ENCODE measurements at places on chromosomes 7 and 10.

GRCh38 chr10:33569702-33570101 is 235.2 kb upstream of the NRP1 start:
- DNase-seq, result no peak

DNA sequence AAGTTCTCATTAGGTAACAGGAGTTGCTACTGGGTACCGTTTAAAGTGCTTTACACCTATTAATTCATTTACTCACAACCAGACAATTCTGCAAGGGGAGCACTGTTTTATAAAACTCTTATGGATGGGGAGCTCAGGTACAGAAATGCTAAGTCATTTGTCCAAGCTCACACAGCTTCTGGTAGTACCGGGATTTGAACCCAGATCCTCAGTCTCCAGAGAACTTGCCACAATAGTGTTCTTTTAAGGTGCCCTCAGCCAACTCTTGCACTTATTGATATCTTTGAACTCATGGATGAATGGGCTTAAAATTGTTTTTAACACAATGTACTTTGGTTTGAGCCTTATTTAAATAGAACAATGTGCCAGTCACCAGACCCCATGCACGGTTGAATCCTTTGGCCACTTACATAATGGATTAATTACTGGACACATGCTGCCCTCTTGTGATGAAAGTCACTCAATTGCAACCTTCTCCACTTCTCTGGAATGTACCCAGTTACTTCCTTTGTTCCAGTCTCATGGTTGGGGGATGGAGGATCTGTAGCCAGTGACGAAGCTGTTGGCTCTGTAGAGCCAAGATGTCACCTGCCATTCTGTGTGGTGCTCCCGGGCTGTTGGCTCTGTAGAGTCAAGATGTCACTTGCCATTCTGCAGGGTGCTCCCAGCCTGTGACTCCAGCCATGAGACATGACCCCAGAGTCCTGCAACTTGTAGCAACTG is 65.6 kb downstream of the NOD1 start:
- no peak for DNase-seq

DNA sequence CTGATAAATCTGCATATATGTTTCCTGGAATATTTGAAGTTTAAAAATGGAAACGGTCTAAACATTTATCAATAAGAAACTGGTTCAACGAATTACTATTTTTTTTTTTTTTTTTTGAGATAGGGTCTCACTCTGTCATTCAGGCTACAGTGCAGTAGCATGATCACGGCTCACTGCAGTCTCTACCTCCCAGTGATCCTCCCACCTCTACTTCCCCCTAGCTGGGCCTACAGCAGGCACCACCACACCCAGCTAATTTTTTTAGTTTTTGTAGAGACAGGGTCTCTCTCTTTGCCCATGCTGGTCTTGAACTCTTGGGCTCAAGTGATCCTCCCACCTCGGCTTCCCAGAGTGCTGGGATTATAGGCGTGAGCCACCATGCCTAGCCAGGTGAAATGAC is 68.3 kb downstream of the UBE2H start:
- DNase-seq, result no peak

- DNase-seq, result no peak
Measured at GRCh38 chr7:45582136-45582749, 8.1 kb downstream of the ADCY1 start.

GRCh38 chr7:102967798-102968197 is 55.0 kb downstream of the LRRC17 start:
- no peak for DNase-seq

DNA sequence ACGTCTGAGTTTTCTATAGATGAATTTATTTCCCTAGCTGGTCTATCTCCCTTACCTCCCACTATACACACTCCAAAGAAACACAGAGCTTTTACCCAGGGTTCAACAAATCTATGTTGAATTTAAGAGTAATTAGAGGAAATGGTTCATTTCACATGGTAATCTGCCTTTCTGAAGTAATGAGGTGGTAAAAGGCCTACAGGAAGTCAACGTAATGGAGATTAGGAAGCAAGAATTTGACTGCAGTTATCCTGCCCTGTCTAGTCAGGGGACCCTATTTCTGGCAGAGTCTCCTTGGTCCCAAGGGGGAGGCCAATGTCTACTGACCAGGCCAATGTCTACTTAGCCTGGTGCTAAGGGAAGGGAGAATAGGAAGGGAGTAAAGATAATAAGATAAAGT is 21.4 kb upstream of the SIRT1 start:
- DNase-seq, result no peak

DNA sequence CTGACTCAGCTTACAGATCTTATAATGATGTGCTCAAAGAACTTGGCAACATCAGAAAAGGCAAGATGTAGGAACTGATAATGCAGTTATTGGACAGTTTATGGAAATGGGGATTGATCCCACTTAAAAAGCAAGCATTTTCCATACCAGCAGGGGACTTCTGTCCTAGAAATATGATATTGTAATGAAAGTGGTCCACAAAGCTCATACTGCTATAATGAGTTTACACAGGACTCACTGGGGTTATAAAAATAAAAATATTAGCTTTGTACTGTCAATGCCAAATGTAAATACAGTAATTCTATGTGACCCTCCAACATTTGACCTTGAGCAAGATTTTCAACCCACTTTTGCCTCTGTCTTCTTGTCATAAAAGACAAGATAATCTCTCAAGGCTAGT is 145.5 kb upstream of the SEM1 start:
- DNase-seq, result no peak

DNA sequence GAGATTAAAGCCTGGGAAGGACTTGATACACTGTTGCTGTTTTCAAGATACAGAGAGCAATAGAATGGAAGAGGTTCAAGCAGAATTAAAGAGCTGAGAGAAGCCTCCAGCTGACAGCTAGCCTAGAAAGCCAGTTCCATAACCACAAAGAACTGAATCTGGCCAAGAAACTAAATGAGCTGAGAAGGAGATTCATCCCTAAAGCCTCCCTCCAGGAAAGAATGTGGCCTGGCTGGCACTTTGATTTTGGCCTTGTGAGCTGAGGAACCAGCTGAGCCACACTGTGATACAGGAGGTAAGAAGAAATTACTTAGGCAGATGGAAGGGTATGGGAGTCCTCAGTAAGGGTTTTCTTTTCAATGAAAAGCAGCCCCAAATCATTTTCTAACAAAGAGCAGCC is 324.1 kb downstream of the PHF14 start:
- no peak for DNase-seq

GRCh38 chr7:28065308-28065707 is 115.3 kb downstream of the JAZF1 start:
- DNase-seq, result no peak
